ENCODE measurements at places on chromosomes 2 and 18.

DNA sequence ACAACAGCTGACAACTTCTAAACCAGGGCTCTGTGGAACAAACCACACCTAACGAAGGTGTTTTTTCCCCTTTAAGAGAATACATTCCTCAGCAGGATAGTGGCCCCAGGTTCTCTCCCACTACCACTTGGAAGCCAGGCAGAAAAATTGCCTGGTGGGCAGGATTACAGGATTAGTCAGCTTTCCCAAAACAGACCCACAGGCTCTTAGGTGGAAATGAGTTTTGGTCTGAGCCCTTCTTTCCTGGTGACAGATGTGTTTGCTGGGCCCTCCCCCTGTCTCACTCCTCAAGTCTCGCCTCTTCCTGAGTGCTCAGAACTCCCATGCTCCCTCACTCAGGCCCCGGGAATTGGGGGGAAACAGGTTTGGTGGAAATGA lies 139.4 kb upstream of the HAAO start:
- no peak for DNase-seq

DNA sequence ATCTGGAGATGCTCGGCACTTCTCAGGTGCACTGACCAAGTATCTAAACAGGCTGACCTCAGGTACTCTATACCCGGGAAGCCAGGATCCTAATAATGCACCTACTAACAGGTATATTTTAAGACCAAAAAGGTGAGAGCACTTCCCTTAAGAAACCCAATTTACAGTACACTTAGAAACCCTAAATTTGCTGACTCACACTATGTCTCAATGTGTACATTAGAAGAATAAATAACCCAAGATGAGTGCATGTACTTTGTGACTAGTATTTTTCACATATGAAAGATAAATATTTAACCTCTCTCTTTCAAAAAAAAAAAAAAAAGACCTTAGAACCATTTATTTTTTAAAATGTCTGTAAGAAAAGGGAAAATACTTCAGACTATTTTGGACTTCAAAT lies 118.8 kb downstream of the ZNF516 start:
- no peak for DNase-seq

DNA sequence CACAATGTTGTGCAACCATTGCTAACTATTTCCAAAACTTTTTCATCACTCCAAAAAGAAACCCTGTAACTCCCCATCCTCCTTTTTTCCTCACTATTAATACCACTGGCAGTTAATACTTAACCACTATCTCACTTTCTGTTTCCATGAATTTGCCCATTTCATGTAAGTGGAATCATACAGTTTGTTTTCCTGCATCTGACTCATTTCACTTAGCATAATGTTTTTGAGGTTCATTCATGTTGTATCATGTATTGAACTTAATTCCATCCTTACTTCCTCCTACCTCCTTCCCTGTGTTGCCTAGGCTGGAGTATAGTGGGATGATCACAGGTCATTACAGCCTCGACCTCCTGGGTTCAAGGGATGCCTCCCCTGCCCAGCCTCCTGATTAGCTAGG lies 68.3 kb downstream of the FAM117B start:
- DNase-seq = no peak

GRCh38 chr18:75241705-75242104 lies 31.1 kb downstream of the TSHZ1 start:
- DNase-seq = no peak

GRCh38 chr2:77910136-77910535 lies 388.0 kb upstream of the LRRTM4 start:
- DNase-seq = no peak

- DNase-seq = no peak
These were observed 50.3 kb upstream of the ETAA1 start for GRCh38 chr2:67346718-67347407.

- no peak for DNase-seq
These were observed 125.0 kb downstream of the NFATC1 start for GRCh38 chr18:79520478-79521390.

GRCh38 chr2:83081826-83082690 lies 1377.0 kb downstream of the SUCLG1 start:
- no peak for DNase-seq

DNA sequence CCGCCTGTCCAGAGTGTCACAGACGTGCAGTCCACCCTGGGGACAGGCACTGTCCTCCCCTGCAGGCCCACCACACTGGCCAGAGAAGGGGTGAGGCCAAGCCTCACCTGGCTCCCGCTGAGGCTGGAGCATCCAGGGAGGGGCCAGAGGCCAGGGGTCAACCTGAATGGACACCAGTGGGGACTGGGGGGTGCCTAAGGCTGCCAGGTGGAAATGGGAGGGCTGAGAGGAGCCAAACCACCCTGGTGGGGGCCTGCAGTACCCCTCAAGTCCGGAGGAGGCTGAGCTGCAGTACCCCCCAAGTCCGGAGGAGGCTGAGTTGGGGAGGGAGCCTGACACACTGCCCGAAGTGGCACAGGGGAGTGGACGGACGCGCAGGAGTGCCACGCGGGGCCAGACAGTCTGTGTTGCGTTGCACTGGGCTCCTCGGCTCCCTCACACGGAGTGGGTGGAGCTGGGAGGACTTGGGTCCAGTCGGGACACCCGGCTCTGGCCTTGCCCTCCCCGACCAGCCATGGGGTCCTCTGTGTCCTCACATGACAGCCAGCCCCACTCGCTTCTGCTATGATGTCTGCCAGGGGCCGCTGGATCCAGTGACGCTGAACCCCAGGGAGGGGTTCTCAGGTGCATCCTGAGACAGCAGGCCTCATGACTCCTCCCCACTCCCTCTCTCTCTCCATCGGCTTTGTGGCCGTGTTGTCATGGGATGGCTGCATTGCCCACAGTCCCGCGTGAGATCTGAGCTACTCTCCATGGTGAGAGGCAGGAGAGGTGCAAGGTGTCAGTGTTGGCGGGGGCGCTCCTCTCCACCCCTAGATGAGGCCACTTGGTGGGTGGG lies 22.3 kb upstream of the GPC1 start:
- no peak for DNase-seq

DNA sequence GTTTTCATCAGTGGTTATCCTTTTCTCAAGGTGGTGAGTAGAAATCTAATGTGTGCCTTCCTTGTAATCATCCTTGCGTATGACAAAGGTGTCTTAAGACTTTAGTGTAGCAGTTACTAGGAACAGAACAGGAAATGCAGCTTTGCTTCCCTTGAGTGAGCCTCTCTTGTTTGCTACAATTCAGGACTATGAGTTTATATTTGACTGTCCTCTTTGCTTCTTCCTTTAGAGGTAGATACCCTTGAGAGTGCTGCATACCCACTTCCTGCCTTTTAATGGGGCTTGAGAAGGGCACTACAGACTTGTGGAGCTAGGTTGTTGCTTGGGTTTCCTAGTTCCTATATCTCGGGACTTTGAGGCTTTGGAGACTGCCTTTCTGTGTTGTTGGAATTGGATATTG lies 3.8 kb downstream of the KCNJ13 start:
- no peak for DNase-seq
